ENCODE measurements at places on chromosomes 2 and 18.

DNA sequence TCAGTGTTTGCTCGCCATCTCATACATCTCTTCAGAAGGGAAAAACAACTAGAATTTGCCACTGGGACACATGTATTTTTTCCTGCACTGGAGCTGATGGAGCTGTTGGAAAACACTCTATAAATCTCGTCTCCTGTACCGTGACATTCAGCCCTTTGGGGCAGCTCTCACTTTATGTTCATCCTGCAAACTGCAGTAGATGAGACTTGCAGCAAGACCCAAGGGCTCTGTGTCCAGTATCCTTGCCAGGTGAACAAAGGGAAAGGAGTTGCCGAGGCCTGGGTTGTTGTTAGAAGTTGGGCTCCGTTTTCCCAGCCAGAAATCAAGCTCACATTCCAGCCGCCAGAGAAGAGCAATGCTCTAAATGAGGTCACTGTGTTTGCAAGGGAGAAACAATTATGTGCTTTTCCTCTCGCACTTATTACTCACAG is 285.1 kb downstream of the SLC4A3 start:
- DNase-seq: no peak

DNA sequence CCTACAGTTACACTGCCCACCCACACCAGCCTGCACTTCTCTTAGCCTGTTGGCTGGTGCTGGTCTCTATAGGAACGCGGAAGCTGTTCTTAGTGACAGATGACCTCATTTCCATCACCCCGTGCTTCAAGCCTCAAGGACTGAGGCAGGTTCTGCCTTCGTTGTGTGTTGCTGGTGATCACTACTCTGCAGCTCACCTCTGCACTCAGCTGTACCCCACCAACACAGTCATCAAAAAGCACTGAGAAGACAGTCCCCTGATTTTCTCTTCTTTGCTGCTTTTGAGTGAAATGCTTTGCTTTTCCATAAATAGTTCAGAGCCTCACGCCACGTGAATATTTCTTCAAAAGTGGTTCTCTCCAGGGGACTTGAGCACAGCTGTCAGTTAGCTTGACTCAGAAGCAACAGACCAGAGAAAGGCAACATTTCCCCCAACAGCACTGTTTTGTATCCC is 225.7 kb upstream of the CCDC150 start:
- DNase-seq: no peak

DNA sequence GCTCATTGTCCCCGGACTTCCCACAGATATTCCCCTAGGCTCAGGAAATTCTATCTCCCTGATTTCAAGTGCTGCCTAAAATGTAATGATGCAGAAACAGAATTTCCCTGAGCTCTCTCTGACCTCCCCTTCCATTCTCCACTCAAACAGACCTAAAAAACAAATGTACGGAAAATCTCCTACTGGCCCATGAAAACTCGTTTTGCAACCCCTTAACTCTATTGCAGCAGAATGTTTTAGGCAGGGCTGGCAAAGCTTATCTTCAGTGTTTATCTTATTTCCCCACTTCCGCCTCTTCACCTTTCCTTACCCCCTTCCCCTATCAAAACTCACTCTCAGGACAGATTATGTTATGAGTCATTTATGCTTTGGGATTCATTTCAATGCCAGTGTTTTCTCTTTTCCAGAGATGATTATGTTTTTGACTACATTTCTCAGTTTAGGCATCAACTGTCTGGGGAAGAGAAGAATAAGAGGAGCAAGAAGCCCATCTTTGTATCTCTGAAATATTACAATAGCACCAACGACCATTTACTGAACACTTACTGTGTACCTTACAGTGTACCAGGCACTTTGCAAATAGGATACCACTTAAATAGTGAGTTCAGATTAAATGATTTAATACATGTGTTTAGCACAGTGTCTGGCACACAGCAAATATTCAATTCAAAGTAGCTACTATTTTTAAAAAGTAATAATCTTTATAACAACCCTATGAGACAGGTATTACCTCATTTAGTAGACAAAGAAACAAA is 53.9 kb upstream of the STPG4 start:
- DNase-seq: no peak

- no peak for DNase-seq
Observed at GRCh38 chr2:113058998-113059960, at the start of gene IL36RN. IL36RN (plus strand) TSS chr2:113059198; CDS start chr2:113059439, 241 bp downstream.

GRCh38 chr2:239600650-239601049 is 199.8 kb upstream of the HDAC4 start:
- no peak for DNase-seq

DNA sequence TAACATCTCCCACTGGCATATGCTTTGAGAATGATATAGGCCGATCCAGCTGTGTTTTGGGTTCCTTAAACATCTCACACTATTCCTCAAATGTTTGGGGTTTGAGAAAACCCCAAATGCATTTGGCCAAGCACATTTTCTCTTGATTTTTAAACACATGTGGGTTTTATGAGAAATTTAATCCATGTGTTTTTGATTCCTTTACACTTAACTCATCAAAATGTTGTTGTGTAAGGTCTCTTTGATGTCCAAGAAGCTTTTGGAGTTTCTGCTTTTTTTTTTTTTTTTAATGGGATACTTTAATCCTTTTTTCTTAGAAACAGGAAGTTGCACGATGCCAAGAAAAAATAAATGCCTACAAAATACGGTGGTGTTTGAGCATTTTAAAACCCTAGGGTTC is 339.8 kb upstream of the TCF4 start:
- DNase-seq: no peak

DNA sequence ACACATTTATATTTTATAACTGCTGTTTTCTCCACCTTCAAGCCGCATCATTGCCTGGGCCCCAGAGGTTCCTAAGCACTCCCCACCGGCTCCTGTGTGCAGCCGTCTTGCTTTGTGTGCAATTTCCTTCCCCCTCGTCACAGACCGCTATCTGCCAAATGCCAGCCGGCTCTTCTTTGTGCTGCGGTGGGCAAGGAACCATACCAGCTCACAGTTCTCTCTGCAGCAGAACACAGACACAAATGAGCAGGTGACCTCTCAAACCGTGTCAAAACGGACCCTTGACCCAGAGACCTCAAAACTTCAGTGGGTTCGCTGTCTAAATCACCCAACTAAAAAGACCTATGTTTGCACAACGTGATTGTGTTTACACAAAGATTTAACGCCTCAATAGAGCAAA is 58.2 kb downstream of the KLF7 start:
- DNase-seq: no peak

GRCh38 chr18:59448546-59448945 is 89.5 kb upstream of the LMAN1 start:
- no peak for DNase-seq

DNA sequence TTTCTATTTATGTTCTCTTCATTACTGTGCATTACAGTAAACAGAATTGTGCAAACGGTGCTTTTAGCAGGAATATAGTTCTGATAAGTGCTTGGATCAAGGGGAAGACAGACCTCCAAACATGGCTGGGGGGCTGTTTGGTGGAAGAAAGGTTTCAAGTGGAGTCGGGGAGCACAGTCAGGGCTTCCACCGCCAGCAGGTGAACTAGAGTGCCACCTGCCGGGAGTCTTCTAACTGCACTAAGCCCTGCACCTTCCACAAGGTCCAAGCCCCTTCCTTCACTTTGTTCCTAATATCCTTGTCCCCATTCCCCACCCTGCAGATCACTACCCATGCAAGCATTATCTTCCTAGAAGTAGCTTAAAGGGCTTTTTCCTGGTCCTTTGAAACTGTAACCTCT is 11.1 kb downstream of the ONECUT2 start:
- DNase-seq: no peak

GRCh38 chr18:8367217-8367988 is 241.8 kb upstream of the RAB12 start:
- peak; percentile 8 for DNase-seq

DNA sequence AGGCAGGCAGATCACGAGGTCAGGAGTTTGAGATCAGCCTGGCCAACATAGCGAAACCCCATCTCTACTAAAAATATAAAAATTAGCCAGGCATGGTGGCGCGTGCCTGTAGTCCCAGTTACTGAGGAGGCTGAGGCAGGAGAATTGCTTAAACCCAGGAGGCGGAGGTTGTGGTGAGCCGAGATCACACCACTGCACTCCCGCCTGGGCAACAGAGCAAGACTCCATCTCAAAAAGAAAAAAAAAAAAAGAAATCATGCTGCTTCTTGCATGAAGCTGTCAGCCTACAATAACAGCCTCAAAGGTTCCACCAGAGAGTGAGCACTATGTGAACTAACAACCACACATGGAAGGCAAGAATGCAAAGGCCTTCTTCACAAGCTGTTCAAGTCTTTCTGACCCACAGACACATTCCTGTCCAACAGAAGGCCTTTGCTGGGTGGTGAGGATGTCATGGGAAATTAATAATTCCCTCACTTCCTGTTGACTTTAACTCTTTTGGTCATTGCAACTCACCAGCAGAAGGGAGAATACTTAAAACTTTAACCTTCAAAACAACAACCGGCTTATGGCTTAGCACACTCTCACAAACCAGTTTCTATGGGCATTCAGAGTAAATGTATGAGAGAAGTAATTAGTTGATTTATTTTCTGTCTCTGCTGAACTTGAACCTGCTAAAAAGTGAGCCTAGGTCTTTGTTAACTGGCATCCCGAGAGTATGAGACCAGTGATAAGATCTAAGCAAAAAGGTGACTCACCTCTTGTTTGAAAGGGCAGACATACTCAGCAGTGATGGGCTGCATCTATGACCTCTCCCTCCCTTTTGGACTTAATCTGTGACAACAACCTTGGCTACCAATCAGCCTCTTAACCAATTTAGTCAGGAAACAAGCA is 11.8 kb downstream of the PLEKHM3 start:
- no peak for DNase-seq

DNA sequence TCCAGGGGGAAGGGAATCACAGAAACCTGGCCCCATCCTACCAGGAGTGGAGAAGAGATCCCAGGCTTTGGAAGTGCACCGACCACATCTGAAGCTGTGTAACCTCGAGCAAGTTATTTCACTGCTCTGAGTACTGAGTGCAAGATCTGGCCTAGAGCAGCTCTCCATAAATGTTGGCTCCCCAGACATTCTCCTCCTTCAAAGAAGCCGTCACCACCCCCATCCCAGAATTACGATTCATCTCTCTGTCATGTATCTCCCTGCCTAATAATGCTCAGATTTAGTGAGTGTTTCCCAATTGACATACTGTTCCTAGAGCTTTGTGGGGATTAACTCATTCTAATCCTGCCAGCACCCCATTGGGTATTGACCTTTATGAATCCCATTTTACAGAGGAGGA is 51.7 kb downstream of the TNS1 start:
- DNase-seq: no peak

- no peak for DNase-seq
Observed at GRCh38 chr2:217614096-217614495, 388.7 kb downstream of the TNS1 start.

DNA sequence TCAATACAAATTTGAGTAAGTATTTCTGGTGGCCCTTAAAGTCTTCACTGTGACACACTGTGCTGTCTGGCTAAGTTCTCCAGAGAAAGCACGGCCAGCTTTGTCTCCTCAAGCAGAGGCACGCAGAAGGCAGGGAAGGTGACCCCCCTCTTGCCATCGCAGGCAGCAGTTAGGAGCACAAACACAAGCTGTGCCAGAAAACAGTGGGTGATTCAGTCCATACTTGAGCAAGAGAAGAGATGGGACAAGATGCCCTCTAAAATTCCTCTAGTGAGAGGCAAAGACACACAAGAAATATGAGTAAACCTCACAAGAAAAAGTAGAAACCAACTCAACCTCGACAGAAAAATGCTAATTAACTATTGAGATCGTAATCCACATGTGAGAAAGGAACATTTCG is 9.8 kb downstream of the MCEE start:
- DNase-seq: no peak

- no peak for DNase-seq
Observed at GRCh38 chr2:201258666-201259615, 1.4 kb upstream of the CASP8 start.

GRCh38 chr2:41994661-41995060 is 53.2 kb upstream of the PKDCC start:
- no peak for DNase-seq

DNA sequence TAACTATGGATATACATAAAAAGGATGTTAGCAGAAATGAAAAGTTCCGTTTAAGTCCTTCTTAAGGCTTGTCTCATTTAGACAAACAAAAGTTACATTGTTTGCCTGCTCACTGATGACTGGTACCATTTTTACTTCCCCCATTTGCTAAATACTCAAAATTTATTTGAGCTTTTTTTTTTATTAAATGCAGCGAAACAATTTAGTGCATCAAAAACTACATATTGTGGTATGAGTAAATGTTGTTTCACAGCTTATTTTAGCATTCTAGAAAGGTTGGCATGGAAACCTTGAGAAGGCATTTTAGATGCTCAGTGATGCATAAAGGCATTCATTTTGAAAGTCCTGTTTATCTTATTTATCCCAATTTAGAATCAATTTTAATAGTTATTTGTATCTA is 100.0 kb downstream of the MAP2 start:
- no peak for DNase-seq

- DNase-seq: no peak
Observed at GRCh38 chr2:12265646-12266045, 451.1 kb upstream of the TRIB2 start.

GRCh38 chr2:149885468-149885867 is 297.9 kb upstream of the MMADHC start:
- DNase-seq: no peak

DNA sequence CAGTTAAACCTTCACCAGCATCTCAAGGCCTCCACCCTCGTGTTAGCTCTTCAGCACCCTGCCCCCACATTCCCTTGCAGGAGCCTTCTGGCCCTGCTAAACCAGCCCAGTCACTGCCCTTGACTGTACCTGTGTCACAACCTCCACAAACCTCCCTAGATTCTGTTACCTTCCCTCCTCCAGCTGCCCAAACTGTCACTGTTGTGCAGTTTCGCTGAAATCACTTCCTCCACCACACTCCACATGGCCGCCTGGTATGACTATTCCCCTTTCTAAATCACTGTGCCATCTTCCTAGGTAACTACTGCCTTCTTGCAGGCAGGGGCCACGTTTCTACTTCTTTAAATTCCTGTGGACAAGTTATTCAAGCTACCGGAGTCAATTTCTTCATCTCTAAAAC is 160.2 kb downstream of the GALNT14 start:
- no peak for DNase-seq

DNA sequence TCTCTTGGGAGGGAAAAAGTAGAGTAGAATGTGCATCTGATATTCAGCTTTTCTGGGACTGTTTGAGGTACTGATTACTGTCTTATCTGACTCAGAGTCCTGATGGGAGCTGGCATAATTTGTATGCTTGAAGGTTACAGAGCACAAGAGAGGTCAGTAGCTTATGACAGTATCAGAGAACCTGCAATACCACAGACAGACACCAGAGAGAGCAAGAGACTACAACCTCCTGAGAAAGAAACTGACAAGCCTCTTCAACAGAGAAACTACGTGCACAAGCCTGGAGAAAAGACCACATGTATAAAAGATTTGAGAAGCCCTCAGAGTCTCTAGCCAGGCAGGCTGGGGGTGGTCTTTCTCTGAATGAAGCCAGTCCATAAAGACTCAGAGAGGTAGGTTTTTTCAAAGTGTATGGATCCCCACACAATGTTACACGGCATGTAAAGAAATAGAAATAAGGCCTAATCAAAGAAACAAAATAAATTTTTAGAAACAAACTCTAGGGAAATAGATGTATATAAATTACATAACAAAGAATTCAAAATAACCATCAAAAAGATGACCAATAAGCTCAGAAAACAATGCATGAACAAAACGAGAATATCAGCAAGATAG is 568.3 kb downstream of the LRRTM4 start:
- DNase-seq: peak; percentile 12

- DNase-seq: no peak
Observed at GRCh38 chr2:196372276-196372809, 201.0 kb upstream of the STK17B start.

Measured in anterior cingulate cortex (tissue), 58 donors.